Mucosa of gallbladder (tissue), 1 donor: ENCODE measurements at places on chromosomes 7 and 10. TPM values are rescaled to one million over a fixed set of nuclear protein-coding genes. Genes with fewer than 3 reads are reported as not detected.
A peak's percentile ranks its signal among the peaks of the same experiment; 100 is the strongest.

GRCh38 chr7:53811555-53812079, 730.6 kb upstream of the VSTM2A start:
- no peak for DNase-seq

The BMPER gene
- total RNA-seq = 5.0 TPM

The AFAP1L2 gene
- total RNA-seq = 6.3 TPM

DNA sequence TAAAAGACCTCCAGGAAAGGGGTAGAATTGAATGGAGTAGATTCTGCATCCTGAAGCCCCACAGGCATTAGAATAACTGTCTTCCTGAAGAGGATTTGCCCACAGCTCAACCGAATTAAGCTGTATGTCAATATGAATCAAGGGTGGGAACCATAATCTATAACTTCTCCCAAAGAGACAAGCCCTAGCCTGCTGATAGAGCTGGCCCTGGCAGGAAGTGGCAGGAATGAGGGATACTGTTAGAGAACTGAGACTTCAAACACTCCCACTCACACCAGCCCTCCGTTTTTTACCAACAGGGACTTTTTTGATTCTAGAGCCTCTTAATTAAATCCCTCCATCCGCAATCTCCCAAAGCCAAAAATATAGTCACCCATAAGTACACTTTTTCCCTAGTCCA, 12.2 kb upstream of the DUSP5 start:
- no peak for DNase-seq

The CFAP46 gene
- total RNA-seq = 1.0 TPM

The TEX36 gene
- not detected for total RNA-seq

The TIAL1 gene
- total RNA-seq = 126 TPM

GRCh38 chr7:14899030-14899429, 3.5 kb downstream of the DGKB start:
- DNase-seq = no peak

GRCh38 chr7:130946114-130946513, 212.1 kb upstream of the KLF14 start:
- no peak for DNase-seq

GRCh38 chr7:157525491-157525915, 188.7 kb downstream of the DNAJB6 start:
- no peak for DNase-seq

- no peak for DNase-seq
These were observed 28.9 kb downstream of the PON1 start for GRCh38 chr7:95295397-95295796.

DNA sequence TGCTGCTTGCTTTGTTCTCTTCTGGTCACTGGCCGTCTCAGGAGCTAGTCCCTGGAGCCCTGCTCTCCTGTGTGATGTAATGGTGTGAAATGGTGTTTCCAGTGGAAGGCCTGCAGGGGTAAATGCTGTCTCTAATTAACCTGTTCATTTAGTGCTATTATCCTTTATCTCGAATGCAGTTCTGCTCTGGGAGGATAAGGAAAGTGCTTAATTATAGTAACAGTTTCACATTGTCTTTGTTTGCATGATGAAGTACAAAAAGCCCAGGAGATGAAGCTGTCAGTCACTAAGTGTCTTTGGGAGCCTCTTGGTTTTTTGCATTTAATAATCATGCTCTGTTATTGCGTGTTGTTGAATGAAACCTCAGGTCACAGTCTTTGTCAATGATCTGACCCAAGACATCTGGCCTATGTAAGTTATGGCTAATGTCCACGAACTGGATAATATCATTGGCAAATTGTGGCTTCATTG, 755.3 kb upstream of the GALNT17 start:
- DNase-seq = no peak

GRCh38 chr7:83038787-83039186, 123.9 kb downstream of the PCLO start:
- DNase-seq = no peak

The HABP2 gene
- total RNA-seq = 296 TPM

The EXOC6 gene
- 26.0 TPM for total RNA-seq

The DNAJC9 gene
- 14.1 TPM for total RNA-seq

GRCh38 chr7:105760551-105761447, 115.6 kb downstream of the ATXN7L1 start:
- DNase-seq = no peak

- no peak for DNase-seq
These were observed 3.3 kb downstream of the GRID1 start for GRCh38 chr10:86363184-86363832.

DNA sequence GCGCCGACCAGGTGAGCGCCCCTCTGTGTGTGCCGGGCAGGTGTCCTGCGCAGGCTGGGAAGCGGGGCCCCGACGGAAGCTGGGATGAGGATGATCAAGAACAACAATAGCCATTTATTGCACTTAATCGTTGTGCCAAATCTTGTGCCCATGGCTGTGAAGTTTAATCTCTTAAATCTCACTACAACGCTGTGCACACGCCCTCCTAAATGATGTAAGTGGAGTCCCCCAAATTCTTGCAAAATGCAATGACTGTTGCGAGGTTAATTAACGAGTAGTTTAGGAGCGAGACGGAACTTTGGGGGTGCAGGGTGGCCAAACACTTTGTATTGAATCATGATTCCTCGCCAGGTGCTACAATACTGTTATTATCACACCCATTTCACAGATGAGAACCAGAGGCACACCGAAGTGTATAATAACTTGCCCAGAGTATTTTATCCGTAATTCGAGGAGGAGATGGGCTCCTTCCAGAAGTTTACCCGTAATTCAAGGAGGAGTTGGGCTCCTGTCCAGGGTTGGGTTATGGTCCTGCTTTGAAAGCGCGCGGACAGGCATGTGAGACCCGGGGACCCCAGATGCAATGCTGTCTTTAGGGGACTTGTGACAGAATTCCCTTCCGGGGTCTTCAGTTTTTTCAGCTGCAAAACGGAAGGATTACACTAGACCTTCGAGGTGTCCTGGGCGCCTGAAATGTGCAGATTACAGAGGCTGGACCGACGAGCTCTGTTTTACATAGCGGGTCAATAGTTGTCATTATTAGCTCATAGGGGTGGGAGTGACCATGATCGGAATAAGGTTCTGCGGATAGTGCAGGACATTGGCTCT, 1.0 kb downstream of the FFAR4 start:
- no peak for DNase-seq

- no peak for DNase-seq
These were observed 345.3 kb upstream of the SEMA3C start for GRCh38 chr7:81264116-81264515.

DNA sequence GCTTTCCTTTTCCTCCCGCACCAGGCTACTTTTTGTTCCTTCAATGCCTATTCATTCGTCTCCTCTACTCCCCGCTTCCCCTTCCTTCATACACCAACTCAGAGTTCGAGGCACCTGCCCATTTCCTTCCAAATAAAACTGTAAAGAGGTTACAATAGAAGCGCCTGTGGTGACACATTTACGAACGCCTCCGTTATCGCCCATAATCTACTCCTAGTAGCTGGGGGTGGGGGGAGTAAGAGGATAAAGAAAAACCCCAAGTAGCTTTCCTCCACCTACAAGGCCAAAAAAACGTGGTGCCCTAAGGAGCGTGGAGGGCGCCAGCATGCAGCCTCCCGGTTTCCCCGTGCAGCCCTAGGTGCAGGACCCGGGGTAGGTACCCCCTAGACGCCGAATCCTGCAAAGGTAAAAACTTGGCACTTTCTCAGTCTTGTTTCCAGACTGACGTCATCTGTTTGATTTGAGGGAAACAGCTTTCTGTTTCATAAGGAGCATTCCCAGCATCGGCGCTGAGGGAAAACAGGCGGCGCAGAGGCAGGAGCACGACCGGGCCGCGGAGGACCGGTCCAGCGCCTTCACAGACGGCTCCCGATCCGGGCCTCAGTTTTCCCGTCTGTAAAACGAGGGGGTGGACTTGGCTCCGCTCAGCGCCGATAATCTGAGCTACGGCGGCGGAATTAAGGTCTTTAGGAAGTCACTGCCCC, 922 bp downstream of the PPA1 start:
- peak; percentile 56 for DNase-seq

The NEURL1 gene
- total RNA-seq = 4.9 TPM

The SPDYE16 gene
- total RNA-seq = not detected

- no peak for DNase-seq
These were observed 66.9 kb upstream of the RHOBTB1 start for GRCh38 chr10:61010863-61011262.

DNA sequence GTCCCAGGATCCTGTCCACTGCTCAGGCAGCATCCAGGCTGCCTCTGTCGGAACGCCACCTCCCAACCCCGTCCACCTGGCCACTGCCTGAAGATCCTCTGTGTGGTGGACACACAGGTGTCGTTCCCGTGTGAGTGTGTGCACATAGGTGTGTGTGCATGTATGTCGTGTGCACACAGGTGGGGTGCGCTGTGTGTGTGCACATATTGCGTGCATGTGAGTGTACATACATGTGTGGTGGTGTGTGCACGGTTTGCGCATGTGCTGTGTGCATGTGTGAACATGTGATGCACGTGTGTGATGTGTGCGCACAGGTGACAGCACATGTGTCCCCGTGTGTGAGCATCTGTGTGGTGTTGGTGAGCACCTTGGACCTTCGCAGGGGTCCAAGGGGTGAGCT, 7.1 kb downstream of the TMEM184A start:
- no peak for DNase-seq

The CYP26A1 gene
- not detected for total RNA-seq

DNA sequence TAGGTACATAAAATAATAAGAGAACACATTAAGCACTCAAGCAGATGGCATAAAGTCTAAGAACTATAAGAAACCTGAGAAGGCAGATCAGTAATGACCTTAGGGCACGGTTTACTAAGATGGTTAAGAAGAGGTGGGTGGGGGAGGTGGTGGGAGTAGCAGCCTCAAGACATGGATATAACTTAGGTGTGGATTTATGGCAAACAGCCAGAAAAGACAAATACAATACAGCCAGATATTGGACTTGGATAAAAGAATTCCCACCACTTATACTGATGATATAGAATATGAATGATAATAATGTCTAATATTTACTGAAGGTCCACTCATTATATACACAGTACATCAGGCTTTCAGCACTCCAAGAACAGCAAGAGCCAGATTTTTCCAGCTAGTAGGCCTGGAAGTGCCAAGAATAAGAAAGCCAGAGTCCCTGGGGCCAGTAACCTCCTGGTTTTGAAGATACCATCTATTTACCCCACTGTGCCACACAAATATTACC, 11.9 kb downstream of the DPY19L1 start:
- no peak for DNase-seq

DNA sequence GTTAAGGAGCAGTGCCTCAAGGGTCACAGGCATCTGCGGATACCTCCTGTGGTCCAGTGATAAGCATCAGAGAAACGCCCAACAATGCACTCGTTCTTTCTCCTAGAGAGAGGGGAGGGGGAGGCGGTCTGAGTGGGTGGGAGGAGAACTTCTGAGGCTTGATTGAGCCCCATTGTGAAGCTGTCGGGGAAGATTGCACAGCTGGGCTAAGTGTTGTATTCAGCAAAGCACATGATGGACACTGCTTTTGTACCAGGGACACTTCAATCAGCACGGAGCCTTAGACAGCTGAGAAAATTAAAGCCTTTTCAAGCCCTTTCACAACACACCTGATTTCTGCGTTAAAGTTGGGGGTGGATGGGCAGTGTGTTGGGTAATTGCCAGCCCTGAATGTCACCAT, 230.3 kb upstream of the GHITM start:
- DNase-seq = no peak

DNA sequence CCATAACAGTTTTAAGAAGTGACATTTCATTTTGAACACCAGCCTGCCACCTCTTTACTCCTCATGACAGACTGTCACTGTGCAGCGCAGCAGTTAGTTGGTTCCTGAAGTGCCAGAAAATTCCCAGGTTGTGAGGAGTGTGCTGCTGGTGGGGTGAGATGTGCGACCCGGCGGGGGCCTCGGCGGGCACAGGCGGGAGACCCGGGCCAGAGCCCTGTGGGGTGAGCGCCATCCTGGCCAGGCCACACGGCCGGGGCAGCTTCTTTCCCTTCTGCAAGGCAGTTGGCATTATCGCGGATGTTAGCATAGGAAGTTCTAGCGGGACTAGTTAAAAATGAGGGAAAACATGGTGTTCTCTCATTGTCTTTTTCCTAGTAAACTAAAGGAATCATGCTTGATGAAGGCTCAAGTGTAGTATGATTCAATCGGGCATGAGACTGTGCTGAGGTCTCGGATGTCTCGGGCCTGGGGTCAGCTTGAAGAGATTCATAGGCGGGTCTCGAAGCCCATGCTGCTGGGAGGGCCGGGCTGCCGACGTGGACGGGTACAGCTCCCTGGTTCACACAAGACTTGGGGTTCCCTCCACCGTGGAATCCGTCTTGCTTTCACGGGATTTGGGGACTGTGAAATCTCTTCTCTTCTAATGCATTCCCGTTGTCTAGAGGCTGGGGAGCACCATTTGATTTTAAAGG, 56.1 kb downstream of the MGMT start:
- DNase-seq = no peak

The GNAT3 gene
- 1.2 TPM for total RNA-seq

- peak; percentile 50 for DNase-seq
These were observed 54.7 kb upstream of the BICC1 start for GRCh38 chr10:58457761-58458616.

- DNase-seq = no peak
These were observed 84.4 kb downstream of the RGS10 start for GRCh38 chr10:119457966-119458766.

DNA sequence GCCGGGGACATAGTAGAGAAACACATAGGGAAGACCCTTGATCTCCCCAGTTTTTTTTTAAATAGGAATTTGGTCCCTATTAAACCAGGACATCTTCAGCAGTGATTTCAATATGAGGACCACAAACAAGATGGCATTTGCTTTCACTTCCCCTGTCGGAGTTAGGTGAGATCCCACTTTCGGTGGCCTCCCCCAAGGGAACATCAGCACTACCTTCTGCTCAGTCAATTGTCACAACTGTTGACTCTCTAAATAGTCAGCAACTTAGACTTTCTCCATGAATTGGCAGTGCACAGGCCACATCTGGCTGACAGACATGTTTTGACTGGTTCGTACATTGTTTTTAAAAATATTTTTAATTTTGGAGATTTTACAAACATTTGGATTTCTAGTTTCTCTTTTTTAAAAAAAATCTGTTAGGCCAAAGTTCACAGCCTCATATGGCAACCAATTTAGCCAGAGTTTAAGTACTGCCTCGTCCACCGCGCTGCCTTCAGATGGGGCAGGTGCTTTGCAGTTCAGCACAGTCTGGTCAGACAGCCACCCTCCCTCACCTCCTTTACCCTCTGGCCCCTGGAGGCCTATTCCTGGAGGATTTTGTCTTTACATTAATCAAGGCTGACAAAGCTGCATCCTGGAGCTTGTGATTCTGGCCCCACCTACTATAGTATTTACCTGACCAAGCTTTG, 139.2 kb upstream of the PRR15 start:
- DNase-seq = no peak

GRCh38 chr10:68223535-68224165, 8.3 kb downstream of the ATOH7 start:
- no peak for DNase-seq

DNA sequence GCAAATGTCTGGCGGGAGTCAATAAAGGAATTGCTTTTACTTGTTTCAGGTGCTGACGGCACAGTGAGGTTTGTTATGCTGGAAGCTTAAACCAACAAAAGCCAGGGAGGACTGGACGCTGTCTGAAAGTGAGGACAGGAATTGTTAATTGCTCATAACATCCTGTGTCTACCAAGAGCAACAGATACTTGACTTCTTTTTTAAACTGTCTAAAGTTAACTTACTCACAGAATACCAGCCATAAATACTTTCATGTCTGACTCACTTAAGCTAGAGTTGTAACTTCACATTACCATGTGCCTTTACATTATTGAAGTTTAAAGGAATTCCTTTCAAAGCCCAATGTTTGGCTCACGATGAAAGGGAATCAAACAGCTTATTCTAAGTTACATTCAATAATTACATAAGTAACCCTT, 252.7 kb upstream of the SHH start:
- DNase-seq = no peak
